Right ventricle myocardium inferior (tissue), 1 donor: ENCODE measurements at places on chromosomes 2 and 18. TPM values are rescaled to one million over a fixed set of nuclear protein-coding genes. Genes with fewer than 3 reads are reported as not detected.
A peak's percentile ranks its signal among the peaks of the same experiment; 100 is the strongest.

- no peak for DNase-seq
These were observed 300.1 kb upstream of the RND3 start for GRCh38 chr2:150787353-150788093.

GRCh38 chr2:134217924-134218323 lies 35.9 kb upstream of the MGAT5 start:
- DNase-seq, result no peak

GRCh38 chr2:11077411-11077810 lies 77.9 kb upstream of the SLC66A3 start:
- no peak for DNase-seq

DNA sequence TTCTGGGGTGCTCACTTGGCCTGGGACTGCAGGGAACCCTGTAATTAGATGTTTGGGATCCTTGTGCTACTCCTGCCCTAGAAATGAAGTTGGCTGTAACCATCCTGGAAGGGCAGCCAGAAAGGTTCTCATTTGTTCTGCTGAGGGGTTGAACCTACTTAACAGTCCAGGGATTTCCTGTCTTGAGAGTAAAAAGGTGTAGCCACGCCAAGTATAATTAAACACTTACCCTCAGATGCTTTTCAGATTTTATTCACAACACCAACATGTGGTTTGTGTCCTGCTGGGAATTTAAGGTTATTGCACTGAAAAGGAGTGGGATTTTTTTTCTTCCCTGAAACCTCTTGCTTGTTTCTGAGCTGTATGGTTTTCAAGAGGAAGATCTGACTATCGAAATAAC lies 222.4 kb upstream of the APCDD1 start:
- DNase-seq, result no peak

GRCh38 chr2:16071865-16072637 lies 131.7 kb downstream of the MYCN start:
- DNase-seq, result no peak

DNA sequence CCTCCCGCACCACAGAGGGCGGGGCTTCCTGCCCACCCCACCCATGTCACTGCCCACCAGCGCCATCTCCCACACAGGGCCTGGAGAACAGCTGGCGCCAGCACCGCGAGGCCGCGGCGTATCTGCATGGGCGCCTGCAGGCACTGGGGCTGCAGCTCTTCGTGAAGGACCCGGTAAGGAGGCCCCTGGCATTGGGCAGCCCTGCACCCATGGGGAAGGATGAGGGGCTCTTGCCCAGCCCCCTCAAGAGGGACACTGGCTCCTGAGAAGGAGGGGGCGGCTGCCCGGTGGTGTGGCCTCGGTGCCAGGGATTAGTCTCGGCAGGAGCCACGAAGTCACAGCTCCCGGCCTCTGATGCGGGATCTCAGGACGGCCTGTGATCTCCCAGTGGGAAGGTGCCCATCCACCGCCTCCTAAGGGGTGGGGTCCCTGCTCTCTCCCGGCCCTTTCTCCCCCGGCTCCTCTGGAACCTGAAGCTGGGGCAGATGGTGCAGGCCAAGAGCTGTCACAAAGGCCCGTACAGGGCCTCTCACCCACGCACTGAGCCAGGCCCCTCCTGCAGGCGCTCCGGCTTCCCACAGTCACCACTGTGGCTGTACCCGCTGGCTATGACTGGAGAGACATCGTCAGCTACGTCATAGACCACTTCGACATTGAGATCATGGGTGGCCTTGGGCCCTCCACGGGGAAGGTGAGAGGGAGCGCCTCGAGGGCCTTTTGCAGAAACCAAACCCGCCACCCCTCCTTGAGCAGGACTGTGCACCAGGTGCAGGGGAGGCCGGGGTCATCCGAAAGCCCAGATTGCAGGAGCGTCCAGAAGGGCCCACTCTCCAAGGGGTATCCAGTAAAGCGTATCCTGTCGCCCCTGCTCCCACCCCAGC lies 9.1 kb downstream of the AGXT start:
- DNase-seq, result no peak

DNA sequence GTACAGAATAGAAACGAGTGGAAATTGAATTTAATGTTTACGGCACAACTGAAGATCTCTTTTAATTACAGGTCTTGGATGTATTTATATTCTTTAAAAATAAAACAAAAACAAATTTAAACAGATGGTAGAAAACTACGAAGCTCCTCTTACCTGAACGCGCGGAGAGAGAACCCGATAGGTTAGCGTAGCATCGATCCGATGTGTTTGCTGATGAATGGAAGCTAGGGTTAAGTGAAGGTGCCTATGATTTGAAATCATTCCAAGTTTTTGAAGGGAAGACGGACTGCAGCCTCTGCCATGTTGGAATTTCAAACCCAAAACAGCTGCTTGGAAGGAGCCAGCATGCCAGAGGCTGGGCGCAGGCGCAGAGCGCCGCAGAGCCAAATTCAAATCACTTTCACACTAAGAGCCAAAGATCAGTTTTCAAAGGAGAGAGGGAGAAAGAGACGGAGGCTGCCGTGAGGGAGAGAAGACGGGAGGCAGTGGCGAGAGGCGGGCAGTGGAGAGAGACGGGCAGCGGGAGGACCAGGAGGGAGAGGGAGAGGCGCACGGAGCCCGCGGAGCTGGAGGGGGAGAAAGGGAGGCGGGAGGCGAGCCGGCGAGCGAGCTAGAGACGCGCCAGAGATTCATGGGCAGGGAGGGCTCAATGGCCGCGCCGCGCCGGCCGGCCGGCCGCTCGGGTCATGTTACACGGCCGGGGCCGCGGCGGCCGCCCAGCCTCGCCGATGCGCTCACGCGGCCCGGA lies at the start of gene FIGN:
TSS of gene FIGN (minus strand) at position 324 of the 748 bp plus-strand sequence. CDS start 1,081 bp downstream, outside the sequence.
- DNase-seq, result peak; percentile 85

DNA sequence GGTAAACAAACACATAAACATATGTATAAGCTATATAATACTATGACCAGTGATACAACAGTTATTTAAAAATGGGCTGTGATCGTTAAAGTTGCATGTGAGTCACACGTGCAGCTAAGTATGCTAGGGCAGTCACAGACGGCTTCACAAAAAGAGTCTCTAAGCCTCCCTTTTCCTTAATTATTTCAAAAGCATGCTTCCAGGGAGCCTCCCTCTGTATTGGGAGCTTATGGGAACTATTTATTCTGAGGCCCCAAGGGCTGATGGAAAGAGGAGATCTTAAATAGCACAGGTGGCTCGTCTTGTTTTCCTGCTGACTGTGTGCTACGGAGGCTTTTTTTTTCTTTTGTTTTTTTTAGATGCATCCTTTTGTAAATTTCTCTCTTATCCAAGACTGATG lies 94.3 kb downstream of the ADCYAP1 start:
- DNase-seq, result no peak

GRCh38 chr2:224984637-224985036 lies 57.6 kb downstream of the DOCK10 start:
- no peak for DNase-seq

DNA sequence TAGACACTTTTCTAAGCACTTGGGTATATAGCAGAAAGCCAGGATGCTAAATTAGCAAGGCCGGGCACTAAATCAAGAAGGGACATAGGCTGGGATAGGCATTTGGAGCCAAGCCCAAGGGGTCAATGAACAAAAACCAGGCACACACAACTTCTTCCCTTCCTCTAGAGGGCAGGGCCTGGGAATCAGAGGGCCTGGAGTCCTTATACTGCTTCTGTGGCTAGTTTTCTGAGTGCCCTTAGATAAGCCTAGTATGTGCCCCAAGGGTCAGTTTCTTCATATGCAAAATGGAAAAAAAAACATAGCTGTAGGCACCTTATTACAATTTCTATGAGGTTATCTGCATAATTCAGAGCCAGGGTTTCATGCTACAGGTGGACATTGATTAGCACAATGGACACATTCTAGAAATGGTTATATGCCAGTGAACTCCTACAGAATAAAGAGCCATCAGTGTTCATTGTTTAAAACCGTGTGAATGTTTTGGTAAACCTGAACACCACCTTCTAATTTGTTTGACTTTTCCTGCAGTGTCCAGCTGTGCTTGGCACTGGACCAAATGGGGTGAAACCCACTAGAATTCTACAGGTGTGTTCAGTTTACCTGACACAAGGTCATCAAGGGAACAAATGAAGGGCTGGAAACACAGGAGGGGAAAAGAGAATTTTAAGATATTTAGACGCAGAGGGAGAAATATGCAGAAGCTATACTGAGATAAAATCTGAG lies 49.6 kb downstream of the PAX8 start:
- DNase-seq, result no peak

DNA sequence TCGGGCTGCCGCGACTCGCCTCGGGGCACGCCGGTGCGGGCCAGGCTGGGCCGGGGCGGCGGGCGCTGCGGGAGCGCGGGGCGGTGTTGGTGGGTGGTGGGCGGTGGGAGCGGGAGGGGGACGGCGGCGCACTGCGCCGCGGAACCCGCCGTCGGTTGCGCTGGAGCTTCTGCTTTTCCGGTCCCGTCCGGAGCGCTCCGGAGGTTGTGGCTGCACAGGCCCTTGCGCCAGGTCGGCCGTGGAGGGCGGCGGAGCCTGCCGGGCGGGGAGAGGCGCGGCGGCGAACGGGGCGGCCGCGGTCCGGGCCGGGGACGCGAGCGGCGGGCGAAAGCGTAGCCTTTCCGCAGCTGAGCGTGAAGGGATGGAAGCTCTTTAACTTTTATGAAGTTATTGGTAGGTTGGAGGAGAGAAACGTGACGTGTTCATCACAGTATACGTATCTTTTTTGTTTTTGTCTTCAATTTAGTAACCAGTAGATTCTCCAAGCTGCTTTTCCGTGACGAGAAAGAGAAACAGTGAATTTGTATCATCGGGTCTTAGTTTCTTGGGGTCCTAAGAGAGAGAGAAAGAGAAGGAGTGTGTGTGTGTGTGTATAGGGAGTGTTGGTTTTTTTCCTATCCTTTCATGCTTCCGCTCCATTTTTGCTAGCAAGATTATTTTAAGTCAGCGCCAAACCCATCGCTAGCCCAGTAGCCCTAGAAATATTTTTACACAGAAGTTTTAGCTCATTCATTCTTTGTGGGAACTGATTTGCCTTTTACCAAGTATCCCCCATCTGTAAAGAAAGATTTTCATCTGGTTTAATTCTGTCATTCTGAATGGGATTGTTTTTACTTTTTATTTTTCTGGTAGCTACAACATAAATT lies 535 bp downstream of the ATG4B start:
- peak; percentile 79 for DNase-seq

FRZB gene
- total RNA-seq, result 1.3 TPM

DNA sequence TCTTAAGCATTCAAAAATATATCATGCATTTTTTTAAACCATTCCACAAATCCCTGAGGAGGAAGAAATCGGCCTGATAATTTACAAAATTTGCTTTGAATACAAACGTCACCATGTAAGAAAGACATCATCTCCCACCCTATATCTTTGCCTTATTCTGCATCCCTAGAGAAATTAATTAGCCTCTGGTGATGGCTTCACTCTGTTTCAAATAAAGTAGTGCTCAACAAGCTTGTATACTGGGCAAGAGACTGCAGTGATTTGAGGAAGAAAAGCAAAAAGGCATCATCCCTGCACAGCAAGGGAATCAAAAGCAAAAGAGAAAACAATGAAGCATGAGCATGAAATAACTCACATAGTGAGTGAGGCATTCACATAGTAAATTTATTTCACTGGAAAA lies 375.5 kb downstream of the CDH7 start:
- no peak for DNase-seq

EML6 gene
- total RNA-seq, result 0.16 TPM

DNA sequence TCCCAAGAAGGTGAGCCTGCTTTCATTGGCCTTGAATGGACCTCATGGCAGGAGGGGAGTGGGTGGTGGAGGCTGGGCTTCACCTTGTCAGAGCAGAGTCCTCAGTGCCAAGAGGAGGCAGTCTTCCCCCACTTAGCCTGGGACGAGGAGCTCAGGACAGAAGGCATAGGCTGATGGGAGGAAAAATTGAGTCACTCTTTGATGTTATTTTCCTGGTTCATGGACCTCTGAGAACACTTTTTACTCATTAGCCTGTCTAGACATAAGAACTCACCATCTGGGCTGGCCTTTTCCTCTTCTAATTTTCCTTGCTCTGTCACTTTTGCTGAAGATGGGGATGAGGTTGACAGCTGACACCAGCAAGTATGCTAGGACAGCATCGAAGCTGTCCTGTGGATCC lies 225.7 kb upstream of the TNP1 start:
- no peak for DNase-seq

LRRC30 gene
- not detected for total RNA-seq

DNA sequence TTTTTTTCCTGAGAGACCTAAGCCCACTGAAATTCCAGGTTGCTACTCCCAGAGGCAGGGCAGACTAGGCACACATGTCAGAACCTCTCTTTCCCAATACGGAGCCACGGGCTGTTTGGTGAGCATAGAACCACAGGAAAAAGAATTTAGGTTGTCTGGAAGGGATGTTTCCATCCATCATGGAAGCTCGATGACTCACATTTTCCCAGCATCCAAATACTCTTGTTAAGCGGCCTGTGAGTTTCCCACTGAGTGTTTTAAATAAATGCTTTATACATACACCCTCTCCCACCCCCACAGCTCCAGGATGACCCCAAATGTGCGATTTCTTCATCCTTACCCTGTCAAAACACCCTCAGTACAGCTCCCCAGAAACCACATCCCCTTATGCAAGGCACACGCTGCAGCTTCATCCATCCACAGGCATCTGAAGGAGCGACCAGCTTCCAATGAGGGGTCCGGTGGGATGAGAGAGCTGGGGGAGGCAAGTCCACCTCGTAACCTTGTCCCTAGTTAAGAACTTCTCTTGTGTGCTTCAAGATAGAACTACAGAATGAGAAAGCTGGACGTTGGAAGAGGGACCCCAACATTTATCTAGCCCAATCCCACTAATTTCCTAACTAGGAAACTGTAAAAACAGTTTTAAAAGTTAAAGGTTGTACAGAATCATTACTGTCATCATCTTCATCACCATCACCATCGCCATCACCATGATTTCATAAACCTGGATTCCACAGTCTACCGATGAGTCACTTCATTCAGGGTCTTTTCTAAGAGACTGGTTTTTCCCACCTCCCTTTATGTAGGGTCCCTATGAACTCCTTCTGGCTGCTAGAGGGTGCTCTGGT lies 63.5 kb upstream of the FZD7 start:
- no peak for DNase-seq

DNA sequence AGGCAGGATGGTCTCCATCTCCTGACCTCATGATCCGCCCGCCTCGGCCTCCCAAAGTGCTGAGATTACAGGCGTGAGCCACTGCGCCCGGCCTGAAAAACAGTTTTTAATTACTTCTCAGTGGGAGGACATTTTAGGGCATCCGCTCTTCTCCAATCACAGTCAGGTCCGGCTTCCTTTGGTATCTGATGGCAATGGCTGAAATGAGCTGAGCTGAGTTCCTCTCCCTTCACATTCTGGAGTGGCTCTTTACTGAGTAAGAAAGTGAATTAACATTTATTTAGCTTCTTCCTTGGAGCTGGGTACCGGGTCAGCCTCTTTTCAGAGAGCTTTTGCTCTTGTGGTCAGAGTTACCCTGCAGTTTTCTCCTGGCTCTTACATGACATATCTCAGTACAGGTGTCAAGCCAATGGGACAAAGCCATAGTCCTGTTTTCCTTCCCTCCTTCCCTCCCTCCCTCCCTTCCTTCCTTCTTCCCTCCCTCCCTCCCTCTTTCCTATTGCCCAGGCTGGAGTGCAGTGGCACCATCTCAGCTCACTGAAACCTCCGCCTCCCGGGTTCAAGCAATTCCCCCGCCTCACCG lies 1.1 kb upstream of the TTC27 start:
- no peak for DNase-seq

- DNase-seq, result no peak
These were observed 124.8 kb downstream of the DTNB start for GRCh38 chr2:25548601-25549000.
